GM12878 (cell line): ENCODE measurements at places on chromosomes 13 and 19. TPM values are rescaled to one million over a fixed set of nuclear protein-coding genes. Genes with fewer than 3 reads are reported as not detected.

GRCh38 chr13:108494991-108495645, 134.3 kb upstream of the MYO16 start:
- H3K36me3 ChIP-seq: no peaks in the 10 kb centered on the region
- DNase-seq: no peak
- H3K27ac ChIP-seq: no peak overlapping the region
- H3K27me3 ChIP-seq: peaks cover 2% of the 10 kb centered on the region; the same call in 1 of the 2 replicates

Gene PBX4
- 7.7 and 9.6 TPM in 2 replicates for total RNA-seq

GRCh38 chr13:60282708-60283107, 114.3 kb upstream of the TDRD3 start:
- H3K4me3 ChIP-seq: no peak overlapping the region
- H3K36me3 ChIP-seq: no peaks in the 10 kb centered on the region
- DNase-seq: no peak
- H3K27me3 ChIP-seq: no peaks in the 10 kb centered on the region
- no peak overlapping the region for H3K27ac ChIP-seq

DNA sequence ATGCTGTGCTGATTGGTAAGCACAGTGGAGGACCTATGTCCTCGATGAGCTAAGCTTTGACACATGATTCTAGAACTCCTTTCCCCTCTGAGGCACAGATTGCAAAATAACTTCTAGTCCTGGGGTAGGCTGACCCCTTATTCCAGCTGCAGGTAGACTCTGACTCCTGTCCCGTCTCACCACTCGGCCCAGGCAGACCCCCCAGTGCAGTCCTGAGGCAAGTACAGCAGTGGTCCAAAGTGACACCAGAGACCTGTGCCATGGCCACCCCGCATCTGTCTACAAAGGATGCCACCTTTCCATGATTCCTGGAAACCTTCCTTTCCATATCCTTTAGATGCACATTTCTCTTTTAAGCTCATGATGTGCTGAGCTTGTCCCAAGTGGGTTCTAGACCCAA, 482.5 kb downstream of the ZNF536 start:
- no peak for DNase-seq
- no peak overlapping the region for H3K4me3 ChIP-seq
- no peaks in the 10 kb centered on the region for H3K27me3 ChIP-seq
- H3K27ac ChIP-seq: no peak overlapping the region
- no peaks in the 10 kb centered on the region for H3K4me1 ChIP-seq

- H3K4me1 ChIP-seq: no peaks in the 10 kb centered on the region
- no peak overlapping the region for H3K4me3 ChIP-seq
- H3K36me3 ChIP-seq: no peaks in the 10 kb centered on the region
- H3K27me3 ChIP-seq: peaks cover 12% of the 10 kb centered on the region
- DNase-seq: no peak
These were observed 27.8 kb upstream of the IGFL4 start for GRCh38 chr19:46068345-46069258.

DNA sequence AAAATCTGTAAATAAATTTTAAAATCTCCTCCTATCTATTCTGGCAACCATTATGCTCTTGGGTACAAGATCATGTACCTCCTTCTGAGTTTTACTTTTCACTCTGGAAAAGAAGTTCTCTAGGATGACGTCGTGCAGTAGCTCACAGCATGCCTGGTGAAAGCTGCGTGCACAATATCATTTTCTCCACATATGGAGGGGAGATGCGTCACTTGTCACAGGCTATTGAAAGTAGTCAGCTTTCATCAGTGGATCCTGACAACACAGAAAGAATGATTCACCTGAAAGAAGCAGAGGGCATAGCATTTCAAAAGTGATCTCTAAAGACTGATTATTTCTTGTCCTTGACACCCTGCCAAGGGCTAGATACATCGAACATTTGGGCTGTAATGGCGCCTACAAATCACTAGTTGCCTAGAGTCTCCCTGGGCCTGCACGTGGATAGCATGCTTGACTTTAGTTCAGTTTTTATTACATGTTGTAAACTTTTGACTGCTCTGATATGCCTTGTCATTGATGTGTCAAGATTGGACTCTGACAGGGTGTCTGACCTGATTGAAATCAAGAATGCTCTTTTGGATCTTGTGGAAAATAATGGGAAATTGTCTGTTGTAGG, 1365.6 kb downstream of the OLFM4 start:
- H3K36me3 ChIP-seq: no peaks in the 10 kb centered on the region
- H3K4me1 ChIP-seq: no peaks in the 10 kb centered on the region
- H3K27me3 ChIP-seq: no peaks in the 10 kb centered on the region
- no peak overlapping the region for H3K27ac ChIP-seq
- DNase-seq: no peak

GRCh38 chr13:46170268-46170667, 11.7 kb downstream of the LCP1 start:
- H3K27me3 ChIP-seq: no peaks in the 10 kb centered on the region
- H3K27ac ChIP-seq: peak overlapping the region; percentile 71
- peaks cover 54% of the 10 kb centered on the region for H3K4me1 ChIP-seq
- no peak for DNase-seq

Gene KANK3
- total RNA-seq: 0.26 and 0.56 TPM in 2 replicates

DNA sequence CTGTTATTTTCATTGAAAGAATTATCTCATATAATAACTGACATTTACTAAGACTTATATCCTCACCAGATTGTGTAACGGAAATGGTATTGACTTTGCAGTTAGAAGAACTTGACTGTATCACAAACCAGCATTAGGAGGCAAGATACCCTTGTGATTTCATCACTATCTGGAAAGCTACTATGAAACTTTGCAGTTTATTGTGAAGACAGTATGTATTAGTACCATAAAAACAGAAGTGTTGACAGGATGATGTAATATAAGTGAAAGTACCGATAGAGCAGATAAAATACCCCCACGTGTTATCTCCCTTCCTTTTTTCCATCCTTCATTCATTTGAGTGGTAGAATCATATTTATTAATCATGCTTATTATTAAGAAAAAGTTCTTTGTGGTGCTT, 365.7 kb upstream of the KLHL1 start:
- H3K4me1 ChIP-seq: no peaks in the 10 kb centered on the region
- no peak overlapping the region for H3K4me3 ChIP-seq
- no peak overlapping the region for H3K27ac ChIP-seq
- H3K36me3 ChIP-seq: no peaks in the 10 kb centered on the region

- no peak overlapping the region for H3K27ac ChIP-seq
- DNase-seq: no peak
- H3K36me3 ChIP-seq: no peaks in the 10 kb centered on the region
- peaks cover 1% of the 10 kb centered on the region for H3K27me3 ChIP-seq
These were observed 872 bp downstream of the HOMER3 start for GRCh38 chr19:18939922-18940768.

DNA sequence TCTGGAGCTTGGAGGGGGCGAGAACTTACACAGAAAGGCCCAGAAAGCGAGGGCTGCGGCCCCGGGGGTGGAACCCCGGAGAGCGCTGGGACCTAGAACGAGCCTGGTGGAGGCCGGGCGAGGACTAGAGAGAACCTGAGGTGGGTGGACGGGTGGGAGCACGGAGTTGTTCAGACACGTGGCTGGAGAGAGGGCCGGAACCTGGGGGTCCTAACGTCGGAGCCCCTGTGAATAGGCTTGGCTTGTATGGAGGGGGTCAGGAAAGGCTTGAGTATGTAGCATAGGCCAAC, 383 bp downstream of the ZNF581 start:
- DNase-seq: no peak
- peaks cover 36% of the 10 kb centered on the region for H3K4me1 ChIP-seq
- 0 out of 2 replicates have a peak, but pooled peaks cover 2% of the 10 kb centered on the region for H3K36me3 ChIP-seq
- peak overlapping the region; percentile 64 for H3K27ac ChIP-seq

DNA sequence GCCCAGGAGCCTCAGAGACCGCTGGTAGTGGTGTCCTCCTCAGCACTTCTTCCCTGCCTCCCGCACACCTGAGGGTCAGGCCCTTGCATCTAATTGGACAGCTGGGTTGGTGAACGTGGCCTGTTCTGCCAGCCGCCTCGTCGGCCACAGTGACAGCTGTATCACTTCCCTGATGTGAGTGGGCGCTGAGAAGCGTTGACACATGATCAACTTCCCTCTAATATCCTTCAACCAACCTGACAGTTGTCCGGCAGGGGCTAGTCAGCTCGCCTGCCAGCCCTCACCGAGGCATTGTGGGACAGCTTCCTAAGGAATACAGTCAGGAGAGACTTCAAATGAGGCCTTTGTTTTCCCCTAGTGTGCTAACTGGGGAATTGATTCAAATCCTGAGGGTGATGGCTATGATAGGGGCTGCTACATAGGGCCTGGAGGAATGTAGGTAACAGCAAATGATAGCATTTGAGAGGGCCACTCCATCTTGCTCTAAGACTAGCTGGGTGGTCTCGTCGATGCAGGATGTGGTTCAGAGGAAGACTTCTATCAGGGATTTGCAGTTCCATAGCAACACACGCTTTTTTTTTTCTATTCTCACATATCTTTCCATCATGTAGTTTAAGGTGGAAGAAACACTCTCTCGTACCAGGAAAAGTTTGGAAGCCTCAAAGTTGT, 230.8 kb downstream of the TSHZ3 start:
- no peak overlapping the region for H3K27ac ChIP-seq
- H3K4me1 ChIP-seq: no peaks in the 10 kb centered on the region
- H3K36me3 ChIP-seq: no peaks in the 10 kb centered on the region
- H3K4me3 ChIP-seq: no peak overlapping the region
- DNase-seq: no peak

DNA sequence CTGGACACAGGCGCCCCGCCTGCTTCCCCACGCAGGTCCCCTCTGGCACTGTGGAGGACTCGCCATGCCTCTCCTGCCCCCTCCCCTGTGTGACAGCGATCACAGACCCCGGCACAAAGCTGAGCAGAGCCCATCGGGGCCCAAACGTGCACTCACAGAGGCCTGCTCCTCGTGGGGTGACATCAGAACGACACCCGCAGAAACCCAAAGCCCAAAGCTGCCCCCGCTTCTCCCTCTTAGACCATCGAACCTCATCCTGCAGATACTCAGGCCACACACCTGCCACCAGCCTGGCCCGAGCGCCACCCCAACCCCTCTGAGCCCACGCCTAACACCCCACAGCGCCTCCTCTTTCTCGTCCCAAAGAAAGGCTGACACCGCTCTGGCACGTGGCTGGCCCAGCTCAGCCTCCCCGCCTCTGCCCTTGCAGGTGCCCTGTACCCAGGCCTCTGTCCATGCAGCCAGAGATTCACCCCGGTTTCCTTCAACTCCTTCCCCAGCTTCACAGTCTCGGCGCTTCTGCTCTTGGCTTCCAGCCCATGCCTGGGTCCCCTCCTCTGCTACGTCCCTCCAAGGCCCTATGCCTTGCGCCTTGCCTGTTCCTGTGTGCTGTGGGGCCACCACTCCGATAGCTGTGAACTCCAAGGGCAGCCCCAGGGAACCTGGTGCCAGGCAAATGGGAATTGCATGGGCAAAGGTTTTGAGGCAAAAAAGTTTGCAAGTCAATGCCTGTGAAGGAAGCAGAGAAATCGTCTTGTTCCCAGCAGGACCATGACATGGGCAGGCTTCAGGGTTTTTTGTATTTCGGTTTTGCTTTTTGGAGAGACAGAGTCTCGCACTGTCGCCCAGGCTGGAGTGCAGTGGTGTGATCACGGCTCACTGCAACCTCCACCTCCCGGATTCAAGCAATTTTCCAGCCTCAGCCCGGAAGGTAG, 831 bp upstream of the CBARP start:
- H3K27me3 ChIP-seq: peaks cover 10% of the 10 kb centered on the region
- H3K36me3 ChIP-seq: no peaks in the 10 kb centered on the region
- H3K4me3 ChIP-seq: no peak overlapping the region
- no peak overlapping the region for H3K27ac ChIP-seq

DNA sequence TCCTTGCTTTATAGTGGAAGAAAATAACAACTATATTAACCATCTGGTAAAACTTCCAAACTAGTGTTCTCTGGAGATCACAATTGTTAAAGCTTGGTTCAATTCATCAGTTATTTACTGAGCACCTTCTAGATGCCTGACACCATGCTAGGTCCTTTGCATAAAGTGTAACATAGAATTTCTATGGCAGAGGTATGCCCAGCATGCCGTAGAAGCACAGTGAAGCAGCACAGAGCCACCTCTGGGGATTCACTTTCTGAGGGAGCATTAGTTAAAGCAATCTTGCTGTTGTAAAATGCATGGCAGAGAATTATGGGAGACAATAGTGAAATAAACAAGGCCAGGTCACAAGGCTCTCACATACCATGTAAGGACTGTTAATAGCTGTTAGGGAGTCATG, 75.2 kb downstream of the LRRC63 start:
- H3K27ac ChIP-seq: no peak overlapping the region
- H3K36me3 ChIP-seq: no peaks in the 10 kb centered on the region
- no peaks in the 10 kb centered on the region for H3K27me3 ChIP-seq
- H3K4me3 ChIP-seq: no peak overlapping the region
- DNase-seq: no peak

- no peaks in the 10 kb centered on the region for H3K27me3 ChIP-seq
- H3K27ac ChIP-seq: no peak overlapping the region
- no peak for DNase-seq
- no peak overlapping the region for H3K4me3 ChIP-seq
- H3K36me3 ChIP-seq: no peaks in the 10 kb centered on the region
These were observed 27.4 kb upstream of the SPACA7 start for GRCh38 chr13:112348642-112349345.

- H3K27me3 ChIP-seq: no peaks in the 10 kb centered on the region
- no peak for DNase-seq
- H3K36me3 ChIP-seq: peaks cover 27% of the 10 kb centered on the region
- H3K4me1 ChIP-seq: peaks cover 7% of the 10 kb centered on the region
- no peak overlapping the region for H3K4me3 ChIP-seq
These were observed 21.2 kb downstream of the PPP5C start for GRCh38 chr19:46368116-46368515.

- no peak for DNase-seq
- no peaks in the 10 kb centered on the region for H3K4me1 ChIP-seq
- H3K27me3 ChIP-seq: no peaks in the 10 kb centered on the region
- H3K36me3 ChIP-seq: no peaks in the 10 kb centered on the region
- no peak overlapping the region for H3K27ac ChIP-seq
These were observed 1370.7 kb upstream of the ATXN8OS start for GRCh38 chr13:68736961-68737360.

GRCh38 chr13:44537248-44537647, 38.9 kb downstream of the TSC22D1 start:
- H3K4me3 ChIP-seq: no peak overlapping the region
- DNase-seq: no peak
- H3K27ac ChIP-seq: no peak overlapping the region

DNA sequence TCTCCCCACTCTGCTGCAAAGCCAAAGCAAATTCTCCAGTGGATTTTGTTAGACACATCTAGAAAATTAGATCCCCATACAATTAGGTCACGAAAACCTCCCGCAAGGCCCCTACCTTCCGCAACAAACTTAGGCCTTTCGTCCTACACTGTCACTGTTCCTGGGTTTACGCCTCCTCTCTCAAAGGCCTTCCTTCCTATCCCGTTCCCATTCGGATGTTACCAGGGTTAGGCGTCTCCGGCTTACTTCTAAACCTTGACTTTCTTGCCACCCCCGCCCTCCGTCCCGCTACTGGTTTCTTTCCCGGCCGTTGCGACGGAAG, 754 bp downstream of the RNF6 start:
- peaks cover 4% of the 10 kb centered on the region for H3K4me1 ChIP-seq
- H3K36me3 ChIP-seq: peaks cover 18% of the 10 kb centered on the region
- H3K4me3 ChIP-seq: peak overlapping the region; percentile 86
- DNase-seq: no peak

Gene ATP8A2
- total RNA-seq: not detected in 2 replicates

GRCh38 chr19:18612772-18613588, at the start of gene TMEM59L:
TMEM59L (plus strand) TSS chr19:18612870; CDS start chr19:18612959, 89 bp downstream.
- H3K4me3 ChIP-seq: no peak within 1 kb of the TSS
- no peak within 1 kb of the TSS for H3K27ac ChIP-seq
- DNase-seq: no peak
- H3K4me1 ChIP-seq: no peaks in the 10 kb centered on the region
- no peaks in the 10 kb centered on the region for H3K36me3 ChIP-seq
- H3K27me3 ChIP-seq: peaks cover 27% of the 10 kb centered on the region

GRCh38 chr19:2454199-2454961, 2.4 kb downstream of the LMNB2 start:
- H3K27ac ChIP-seq: peak overlapping the region; percentile 42
- no peaks in the 10 kb centered on the region for H3K27me3 ChIP-seq
- H3K4me3 ChIP-seq: peak overlapping the region; percentile 99
- DNase-seq: no peak
- H3K36me3 ChIP-seq: peaks cover 8% of the 10 kb centered on the region; the same call in 1 of the 2 replicates
- H3K4me1 ChIP-seq: peaks cover 19% of the 10 kb centered on the region
